Nephron progenitor cell (in vitro differentiated cells): ENCODE measurements at places on chromosomes 6 and 20.

GRCh38 chr20:63734946-63735858 lies 1.3 kb upstream of the LIME1 start:
- no peak for DNase-seq

DNA sequence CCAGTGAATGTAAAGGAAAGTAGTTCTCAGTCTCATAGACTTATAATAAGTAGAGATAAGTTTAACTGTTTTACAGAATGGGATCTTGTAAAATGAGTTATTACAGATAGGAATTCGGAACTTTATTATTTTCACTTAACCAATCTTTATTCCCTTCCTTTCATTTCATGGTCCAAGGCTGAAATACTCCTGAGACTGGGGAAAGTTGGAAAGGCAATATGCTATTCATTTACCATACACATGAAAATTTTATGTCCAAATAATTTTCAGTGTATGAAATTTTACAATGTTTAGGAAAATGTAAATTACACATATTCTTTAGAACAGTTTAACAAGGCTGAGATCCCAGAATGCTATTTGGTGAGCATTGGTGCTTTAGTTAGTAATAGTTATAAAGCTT lies 62.3 kb downstream of the HMGCLL1 start:
- no peak for DNase-seq

DNA sequence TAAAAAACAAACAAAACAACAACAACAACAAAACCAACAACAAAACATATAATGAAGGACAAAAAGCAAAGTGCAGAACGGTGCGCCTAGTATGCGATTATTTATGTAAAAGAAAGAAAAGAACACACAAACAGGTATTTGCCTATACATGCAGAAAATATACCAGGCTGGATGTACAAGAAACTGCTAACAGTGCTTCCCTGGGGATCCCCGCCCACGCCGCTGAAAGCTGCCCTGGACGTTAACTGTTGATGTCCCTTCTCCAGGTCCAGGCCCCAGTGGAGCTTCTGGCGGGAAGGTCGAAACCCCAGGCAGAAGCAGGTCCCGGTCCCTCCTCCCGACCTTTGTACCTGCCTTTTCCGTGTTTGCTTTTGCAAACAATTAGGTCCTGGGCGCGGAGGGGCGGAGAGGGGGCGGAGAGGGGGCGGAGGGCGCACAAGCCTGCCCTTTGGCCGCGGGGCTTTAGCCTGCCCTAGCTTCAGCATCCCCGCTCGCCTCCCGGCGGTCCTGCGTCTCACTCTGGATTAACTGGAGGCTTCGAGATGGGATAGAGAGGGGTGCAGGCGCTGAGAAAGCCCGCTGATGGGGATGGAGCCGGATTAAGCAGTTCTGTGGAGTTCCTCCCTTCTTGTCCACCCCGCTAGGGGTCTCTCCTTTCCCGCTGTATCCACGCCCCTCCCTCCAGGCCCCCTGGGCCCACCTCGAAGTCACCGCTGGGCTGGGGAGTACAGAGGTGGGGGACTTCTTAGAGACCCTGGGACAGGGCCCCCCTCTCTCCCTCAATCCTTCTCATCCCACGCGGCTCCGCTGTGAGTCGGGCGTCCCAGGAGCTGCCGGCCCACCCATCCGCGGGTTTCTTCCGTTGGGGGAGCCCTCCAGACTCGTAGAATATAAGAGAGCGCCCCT lies 8.2 kb upstream of the AHCY start:
- DNase-seq: peak; percentile 43

DNA sequence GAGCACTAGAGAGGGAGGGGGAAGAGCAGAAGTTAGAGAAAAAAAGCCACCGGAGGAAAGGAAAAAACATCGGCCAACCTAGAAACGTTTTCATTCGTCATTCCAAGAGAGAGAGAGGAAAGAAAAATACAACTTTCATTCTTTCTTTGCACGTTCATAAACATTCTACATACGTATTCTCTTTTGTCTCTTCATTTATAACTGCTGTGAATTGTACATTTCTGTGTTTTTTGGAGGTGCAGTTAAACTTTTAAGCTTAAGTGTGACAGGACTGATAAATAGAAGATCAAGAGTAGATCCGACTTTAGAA lies 2.0 kb downstream of the ID4 start:
- no peak for DNase-seq

DNA sequence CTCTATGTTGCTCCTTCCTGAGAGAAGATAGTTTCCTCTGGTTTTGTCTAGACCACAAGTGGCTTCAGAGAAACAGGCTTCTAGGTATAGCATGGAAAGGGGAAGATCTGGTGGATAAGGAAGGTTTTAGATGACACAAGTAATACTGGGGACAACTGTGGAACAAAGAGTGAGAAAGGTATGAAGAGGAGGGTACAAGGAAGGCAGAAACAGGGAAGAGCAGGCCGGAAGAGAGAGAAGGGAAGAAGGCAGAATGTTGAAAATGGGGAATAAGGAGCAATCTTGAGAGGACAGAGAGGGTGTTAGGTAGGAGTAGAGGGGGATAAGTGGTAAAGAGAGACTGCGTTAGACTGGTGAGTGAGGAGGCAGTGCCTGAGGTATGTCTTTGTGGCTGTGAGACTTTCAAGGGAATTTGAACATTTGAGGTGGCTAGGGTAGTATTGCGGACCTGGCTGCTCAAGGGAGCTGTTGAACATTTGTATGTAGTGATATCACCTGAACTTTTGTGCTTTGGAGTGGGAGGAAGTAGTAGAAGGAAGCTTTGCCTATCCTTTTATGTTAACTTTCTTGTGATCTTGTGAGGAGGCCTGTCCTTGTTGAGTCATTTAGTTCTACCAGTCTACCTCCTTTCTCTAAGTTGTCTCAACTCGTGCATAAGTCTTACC lies 69.5 kb downstream of the FOXO3 start:
- DNase-seq: no peak

DNA sequence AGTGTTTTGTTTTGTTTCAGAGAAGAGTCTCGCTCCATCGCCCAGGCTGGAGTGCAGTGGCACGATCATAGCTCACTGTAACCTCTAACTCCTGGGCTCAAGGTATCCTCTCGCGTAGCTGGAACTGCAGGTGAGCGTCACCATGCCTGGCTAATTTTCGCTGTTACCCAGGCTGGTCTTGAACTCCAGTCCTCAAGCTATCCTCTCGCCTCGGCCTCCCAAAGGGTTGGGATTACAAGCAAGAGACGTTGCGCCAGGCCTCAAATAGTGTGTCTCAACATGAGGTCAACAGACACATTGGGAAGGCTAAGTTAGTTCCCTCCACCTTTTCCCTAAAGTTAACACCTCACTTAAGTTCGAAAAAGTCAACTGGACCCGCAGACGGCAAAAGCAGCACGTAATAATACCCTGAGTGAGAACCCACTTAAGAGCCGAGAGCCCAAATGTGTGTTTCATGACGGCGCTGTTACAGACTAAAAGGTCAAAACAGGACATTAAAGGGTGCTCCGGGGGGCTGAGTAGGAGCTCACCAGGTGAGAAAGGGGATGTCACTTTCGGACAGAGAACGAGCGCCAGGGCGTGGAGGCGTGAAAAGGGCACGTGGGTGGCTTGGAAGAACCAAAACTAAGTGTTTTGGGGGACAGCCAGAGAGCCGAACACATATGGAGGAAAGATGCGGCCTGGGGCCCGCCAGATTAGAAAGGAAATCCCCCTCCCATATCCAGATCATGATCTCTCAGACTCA lies 499 bp downstream of the TTI1 start:
- no peak for DNase-seq

GRCh38 chr20:57749131-57749690 lies 39.4 kb upstream of the PMEPA1 start:
- DNase-seq: no peak

- DNase-seq: no peak
Observed at GRCh38 chr6:110270165-110270564, 88.0 kb downstream of the METTL24 start.
